ENCODE measurements at places on chromosomes 7 and 10.

DNA sequence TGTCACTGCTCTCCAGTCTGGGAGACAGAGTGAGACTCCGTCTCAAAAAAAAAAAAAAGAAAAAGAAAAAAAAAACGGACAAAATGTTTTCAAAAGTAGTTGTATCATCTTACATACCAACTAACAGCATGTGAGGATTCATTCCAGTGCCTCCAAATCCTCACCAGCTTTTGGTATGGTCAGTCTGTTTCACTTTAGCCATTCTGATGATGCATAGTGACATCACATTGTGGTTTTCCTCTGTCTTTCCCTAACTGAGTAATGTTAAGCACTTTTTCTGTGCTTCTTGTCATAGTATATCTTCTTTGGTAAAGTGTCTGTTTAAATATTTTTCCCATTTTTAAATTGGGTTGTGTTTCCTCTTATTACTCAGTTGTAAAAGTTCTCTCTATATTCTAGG, 251.4 kb upstream of the CTBP2 start:
- DNase-seq, result no peak

GRCh38 chr10:57535306-57535705, 732.4 kb downstream of the IPMK start:
- no peak for DNase-seq

DNA sequence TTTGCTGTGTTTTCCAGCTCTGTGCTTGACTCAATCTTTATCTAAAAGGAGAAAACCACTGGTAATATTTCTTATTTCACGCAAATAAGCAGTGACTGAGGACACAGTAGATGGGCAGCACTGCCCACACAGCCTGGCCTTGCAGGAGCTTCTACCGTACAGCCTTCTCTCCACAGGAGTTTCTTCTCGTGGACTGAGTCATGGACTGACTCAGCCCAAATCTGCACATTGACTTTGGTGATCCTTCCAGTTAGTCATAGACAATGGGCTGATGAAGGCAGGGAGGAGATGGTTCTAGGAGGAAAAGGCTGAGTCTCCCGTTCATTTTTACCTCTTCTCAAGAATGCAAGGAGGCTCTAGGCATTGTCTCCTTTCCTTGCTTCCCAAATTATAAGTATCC, 200.7 kb downstream of the RAPGEF5 start:
- no peak for DNase-seq

GRCh38 chr7:153675131-153675530, 377.1 kb upstream of the DPP6 start:
- DNase-seq, result no peak

GRCh38 chr10:24944512-24945255, 7.7 kb downstream of the PRTFDC1 start:
- DNase-seq, result no peak

GRCh38 chr7:80634505-80634904, 3.9 kb upstream of the CD36 start:
- DNase-seq, result no peak

DNA sequence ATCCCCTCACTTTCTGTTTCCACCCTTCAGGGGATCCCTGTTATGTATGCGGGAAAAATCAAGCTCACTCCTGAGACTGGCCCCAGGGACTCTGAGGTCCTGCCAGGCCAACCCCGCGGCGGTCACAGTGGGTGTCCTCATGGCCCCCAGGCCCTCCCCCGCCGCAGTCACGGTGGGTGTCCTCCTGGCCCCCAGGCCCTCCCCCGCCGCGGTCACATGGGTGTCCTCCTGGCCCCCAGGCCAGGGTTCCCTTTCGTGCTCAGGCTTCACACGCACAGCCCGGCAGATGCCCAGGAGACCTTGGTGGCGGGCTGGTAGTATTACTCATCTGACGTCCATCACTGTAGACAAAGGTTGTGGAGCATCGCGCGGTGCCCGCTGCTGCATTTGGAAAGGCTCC, 491.0 kb upstream of the FOXK1 start:
- no peak for DNase-seq

GRCh38 chr7:17746020-17746530, 194.2 kb downstream of the SNX13 start:
- no peak for DNase-seq

- no peak for DNase-seq
Measured at GRCh38 chr7:93031795-93032194, 86.0 kb downstream of the SAMD9 start.

DNA sequence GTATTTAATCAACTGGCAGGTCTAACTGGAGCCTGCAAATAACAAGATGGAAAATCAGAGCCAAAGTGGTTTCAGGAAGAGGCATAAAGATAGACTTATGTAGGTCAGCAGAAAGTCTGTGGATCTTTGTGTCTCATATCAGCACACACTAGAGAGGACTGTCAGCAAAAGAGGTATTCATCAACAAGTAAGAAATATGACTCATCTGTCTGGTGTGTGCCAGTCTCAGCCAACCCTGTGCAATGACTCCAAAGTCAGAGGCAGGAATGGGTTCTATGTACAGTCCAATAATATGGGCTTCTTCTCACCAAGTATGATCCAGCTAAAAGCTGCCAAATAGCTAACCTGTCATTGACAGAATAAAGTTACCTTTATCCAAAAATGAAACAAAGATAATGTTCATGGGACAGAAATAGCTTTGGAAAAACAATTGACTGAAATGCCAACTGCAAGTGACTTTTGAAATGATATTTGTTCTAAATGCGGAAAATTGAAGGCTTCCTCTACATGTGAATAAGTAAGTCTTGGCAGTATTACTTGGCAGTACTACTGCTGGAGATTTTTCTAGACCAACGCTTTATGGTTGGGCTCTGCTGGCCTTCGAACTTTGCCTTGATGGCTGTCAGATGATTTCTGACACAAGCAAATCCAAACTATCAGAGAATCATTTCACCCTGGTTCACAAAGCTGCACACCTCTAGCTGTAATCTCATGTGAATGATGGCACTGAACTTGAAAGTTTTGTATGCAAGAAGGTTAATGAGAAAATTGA, 272.3 kb upstream of the SEMA3C start:
- no peak for DNase-seq

DNA sequence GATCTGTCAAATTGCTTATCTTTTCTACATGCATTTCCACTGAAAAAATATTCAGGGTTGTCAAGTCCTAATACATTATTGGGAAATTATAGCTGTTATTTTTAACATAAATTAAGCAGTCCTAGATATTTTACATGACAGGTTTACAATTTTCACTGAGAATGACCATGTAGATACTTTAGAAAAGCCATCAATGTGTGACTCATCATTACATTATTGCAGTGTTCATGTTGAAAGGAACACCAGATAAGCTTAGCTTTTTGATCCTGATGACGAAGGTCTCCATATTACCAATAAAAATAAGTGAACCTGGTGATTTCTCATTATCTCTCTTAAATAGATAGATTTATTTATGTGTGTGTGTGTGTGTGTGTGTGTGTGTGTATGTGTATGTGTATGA, 529.5 kb upstream of the PCDH15 start:
- no peak for DNase-seq

DNA sequence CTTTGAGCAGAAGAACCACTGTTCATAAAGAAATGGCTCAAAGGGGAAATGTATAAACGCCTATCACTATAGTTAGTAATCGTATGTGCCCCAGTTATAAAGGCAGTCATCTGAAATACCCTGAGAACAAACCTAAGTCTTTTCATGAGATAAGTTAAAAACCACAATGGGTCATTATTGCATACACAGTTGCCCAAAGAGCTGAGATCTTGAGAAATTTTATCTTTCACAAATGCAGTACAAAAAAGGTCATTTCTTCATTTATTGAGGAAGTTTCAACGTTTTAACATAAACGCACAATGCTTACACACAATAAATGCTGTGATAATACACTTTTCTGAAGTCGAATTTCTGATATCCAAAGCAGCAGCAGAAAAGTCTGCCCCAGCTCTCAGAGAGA, 114.4 kb downstream of the MICU1 start:
- DNase-seq, result no peak
